Endothelial cell (in vitro differentiated cells): ENCODE measurements at places on chromosomes 5 and 9. TPM values are rescaled to one million over a fixed set of nuclear protein-coding genes. Genes with fewer than 3 reads are reported as not detected.

GRCh38 chr5:157309796-157310195 lies 43.9 kb downstream of the CYFIP2 start:
- DNase-seq = no peak
- H3K27ac ChIP-seq = no peak overlapping the region
- H3K4me1 ChIP-seq = no peaks in the 10 kb centered on the region

DNA sequence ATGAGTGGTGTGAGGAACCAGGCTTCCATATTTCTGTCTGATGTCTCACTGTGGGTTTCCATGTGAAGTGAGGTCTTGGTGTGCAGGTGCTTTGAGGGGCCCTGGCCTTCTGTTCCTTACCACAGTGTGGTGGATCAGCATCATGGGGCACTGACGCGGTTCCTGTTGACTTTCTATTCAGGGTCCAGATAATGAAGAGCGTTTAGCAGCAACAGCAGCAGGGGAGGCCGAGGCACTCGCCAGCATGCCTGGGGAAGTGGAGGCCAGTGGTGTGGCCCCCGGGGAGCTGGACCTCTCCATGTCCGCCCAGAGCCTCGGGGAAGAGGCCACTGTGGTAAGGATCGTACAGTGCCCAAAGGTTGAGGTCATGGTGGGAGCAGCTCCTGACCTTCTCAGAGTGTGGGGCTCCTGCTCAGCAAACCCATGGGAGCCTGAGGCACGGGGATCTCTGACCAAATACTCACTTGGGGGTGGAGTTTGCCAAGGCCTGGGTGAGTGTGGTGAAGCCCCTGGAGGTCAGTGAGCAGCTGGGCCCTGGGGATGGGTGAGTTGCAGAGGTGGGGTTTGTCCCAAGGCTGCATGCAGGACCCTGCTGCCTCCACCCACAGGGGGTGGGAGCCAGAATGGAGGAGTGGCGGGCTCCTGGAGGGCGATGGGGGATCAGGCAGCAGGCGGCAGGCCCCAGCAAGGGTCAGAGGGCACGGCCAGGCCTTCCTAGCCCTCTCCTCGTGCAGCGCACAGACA lies 61.2 kb downstream of the COL15A1 start:
- H3K4me1 ChIP-seq = peaks cover 19% of the 10 kb centered on the region
- no peak for DNase-seq
- peaks cover 7% of the 10 kb centered on the region for H3K27me3 ChIP-seq
- H3K36me3 ChIP-seq = peaks cover 45% of the 10 kb centered on the region

DNA sequence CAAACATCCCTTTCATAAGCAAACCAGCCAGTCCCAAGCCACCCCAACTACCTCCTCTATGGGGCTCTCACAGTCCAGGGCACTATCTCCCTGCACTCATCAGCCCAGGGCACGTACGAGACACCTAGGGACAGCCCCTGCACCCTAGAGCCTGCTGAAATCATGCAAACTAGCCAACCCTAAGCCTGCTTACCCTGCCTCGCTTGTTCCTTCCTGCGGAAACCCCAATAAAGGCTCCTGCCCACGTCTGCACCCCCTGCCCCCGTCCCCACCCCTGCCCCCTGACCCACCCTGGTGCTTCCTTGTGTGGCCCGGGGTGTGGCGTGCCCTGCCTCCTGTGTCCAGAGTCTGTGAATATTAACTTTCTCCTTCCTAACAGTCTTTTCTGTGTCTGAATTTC lies 135.9 kb downstream of the GADD45G start:
- DNase-seq = no peak
- no peak overlapping the region for H3K27ac ChIP-seq
- H3K27me3 ChIP-seq = peaks cover 6% of the 10 kb centered on the region
- H3K4me3 ChIP-seq = no peak overlapping the region

GRCh38 chr5:100496296-100496695 lies 38.9 kb upstream of the FAM174A start:
- no peaks in the 10 kb centered on the region for H3K27me3 ChIP-seq
- H3K36me3 ChIP-seq = no peaks in the 10 kb centered on the region
- H3K27ac ChIP-seq = no peak overlapping the region
- DNase-seq = no peak
- no peaks in the 10 kb centered on the region for H3K4me1 ChIP-seq

- DNase-seq = no peak
- peaks cover 2% of the 10 kb centered on the region for H3K27me3 ChIP-seq
- H3K27ac ChIP-seq = no peak overlapping the region
- no peaks in the 10 kb centered on the region for H3K36me3 ChIP-seq
Observed at GRCh38 chr5:17143335-17143734, 74.1 kb upstream of the BASP1 start.

- no peak overlapping the region for H3K27ac ChIP-seq
- H3K27me3 ChIP-seq = peaks cover 1% of the 10 kb centered on the region
- H3K36me3 ChIP-seq = peaks cover 8% of the 10 kb centered on the region
- no peak for DNase-seq
Observed at GRCh38 chr5:81632679-81633078, 118.2 kb downstream of the SSBP2 start.

DNA sequence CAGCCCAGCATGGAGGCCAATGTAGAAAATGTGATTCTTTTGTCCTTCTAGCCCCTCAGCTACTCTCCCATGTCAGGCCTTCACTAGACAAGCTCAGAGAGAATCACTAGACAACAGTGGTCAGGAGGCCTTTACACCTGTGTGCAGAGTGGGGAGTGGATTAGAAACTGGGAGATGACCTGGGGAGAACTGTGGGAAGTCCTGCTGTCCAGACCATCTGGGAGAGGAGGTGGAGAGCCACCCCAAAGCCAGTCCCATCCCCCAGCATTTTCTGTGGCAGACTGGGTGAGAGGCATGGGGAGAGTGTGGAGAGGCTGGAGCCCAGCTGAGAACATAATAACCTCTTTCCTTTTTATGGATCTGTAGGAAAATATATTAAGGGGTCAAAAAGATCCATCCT lies 452.0 kb upstream of the DMAC1 start:
- DNase-seq = no peak
- H3K4me3 ChIP-seq = no peak overlapping the region
- no peaks in the 10 kb centered on the region for H3K36me3 ChIP-seq
- H3K4me1 ChIP-seq = no peaks in the 10 kb centered on the region
- H3K27ac ChIP-seq = no peak overlapping the region

DNA sequence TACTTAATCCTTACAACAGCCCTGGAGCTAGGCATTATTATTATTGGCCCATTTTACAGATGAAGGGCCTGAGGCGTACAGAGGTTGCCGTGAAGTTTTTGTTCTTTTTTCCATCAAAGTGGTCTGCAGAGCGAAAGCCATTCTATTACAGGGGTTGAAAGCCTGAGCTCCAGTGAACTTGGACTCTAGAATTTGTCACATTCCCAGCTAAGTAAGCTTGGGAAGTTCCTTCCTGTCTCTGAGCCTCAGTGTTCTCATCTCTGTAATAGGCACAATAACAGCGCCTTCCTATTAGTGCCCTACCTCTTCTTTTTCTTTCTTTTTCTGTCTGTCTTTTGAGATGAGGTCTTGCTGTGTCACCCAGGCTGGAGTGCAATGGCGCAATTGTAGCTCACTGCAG lies 44.2 kb upstream of the NKX2-5 start:
- no peak overlapping the region for H3K27ac ChIP-seq
- H3K4me1 ChIP-seq = no peaks in the 10 kb centered on the region
- H3K27me3 ChIP-seq = peaks cover 3% of the 10 kb centered on the region
- no peak overlapping the region for H3K4me3 ChIP-seq
- DNase-seq = no peak
- H3K36me3 ChIP-seq = no peaks in the 10 kb centered on the region

GRCh38 chr5:109884676-109885075 lies 194.9 kb downstream of the MAN2A1 start:
- H3K4me3 ChIP-seq = no peak overlapping the region
- no peak for DNase-seq
- H3K27me3 ChIP-seq = no peaks in the 10 kb centered on the region
- H3K36me3 ChIP-seq = no peaks in the 10 kb centered on the region

The ANKH gene
- 61.8 TPM for total RNA-seq

The SLC4A9 gene
- total RNA-seq = 0.23 TPM

The BAAT gene
- total RNA-seq = not detected

The SPATA31E1 gene
- total RNA-seq = 0.05 TPM
